T-helper 17 cell (primary cell): ENCODE measurements at places on chromosomes 7 and 10.

- DNase-seq, result no peak
- H3K27ac ChIP-seq, result no peak overlapping the region
- H3K36me3 ChIP-seq, result no peaks in the 10 kb centered on the region
- no peaks in the 10 kb centered on the region for H3K27me3 ChIP-seq
- peaks cover 17% of the 10 kb centered on the region for H3K4me1 ChIP-seq
Measured at GRCh38 chr10:7403620-7404019, 7.2 kb downstream of the SFMBT2 start.

DNA sequence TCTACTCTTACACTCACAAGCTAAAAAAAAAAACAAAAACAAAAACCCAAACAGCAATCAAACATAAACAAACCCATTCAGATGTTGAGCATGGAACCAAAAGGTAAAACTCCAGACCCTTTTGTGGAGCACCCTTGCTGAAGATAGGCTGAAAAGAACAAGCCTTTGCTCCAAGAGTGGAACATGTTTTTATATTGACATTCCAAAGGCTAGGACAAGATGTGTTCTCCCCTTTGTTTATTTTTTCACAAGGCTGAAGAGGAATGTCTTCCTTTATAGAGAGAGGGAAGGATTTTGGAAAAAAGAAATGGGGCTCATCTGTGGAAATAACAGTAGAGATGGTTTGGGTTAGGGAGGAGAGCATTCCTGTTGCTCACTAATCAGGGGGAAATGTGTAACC lies 87.2 kb upstream of the ELMO1 start:
- peaks cover 33% of the 10 kb centered on the region for H3K27me3 ChIP-seq
- no peaks in the 10 kb centered on the region for H3K36me3 ChIP-seq
- H3K4me1 ChIP-seq, result no peaks in the 10 kb centered on the region
- no peak overlapping the region for H3K4me3 ChIP-seq

DNA sequence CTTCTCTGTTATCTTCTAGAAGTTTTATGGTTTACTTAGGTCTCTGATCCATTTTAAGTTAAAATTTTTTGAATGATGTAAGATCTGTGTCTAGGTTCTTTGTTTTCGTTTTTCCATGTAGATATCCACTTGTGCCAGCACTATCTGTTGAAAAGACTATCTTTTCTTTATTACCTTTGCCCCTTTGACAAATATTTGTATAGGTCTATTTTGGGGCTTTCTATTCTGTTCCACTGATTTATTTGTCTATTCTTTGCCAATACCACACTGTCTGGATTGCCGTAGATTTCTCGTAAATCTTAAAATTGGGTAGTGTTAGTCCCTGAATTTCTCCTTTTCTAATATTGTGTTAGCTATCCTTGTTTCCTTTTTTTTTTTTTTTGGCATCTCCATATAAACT lies 71.4 kb upstream of the PDSS1 start:
- H3K27me3 ChIP-seq, result peaks cover 65% of the 10 kb centered on the region
- H3K4me1 ChIP-seq, result peaks cover 4% of the 10 kb centered on the region
- H3K27ac ChIP-seq, result no peak overlapping the region
- H3K4me3 ChIP-seq, result no peak overlapping the region

DNA sequence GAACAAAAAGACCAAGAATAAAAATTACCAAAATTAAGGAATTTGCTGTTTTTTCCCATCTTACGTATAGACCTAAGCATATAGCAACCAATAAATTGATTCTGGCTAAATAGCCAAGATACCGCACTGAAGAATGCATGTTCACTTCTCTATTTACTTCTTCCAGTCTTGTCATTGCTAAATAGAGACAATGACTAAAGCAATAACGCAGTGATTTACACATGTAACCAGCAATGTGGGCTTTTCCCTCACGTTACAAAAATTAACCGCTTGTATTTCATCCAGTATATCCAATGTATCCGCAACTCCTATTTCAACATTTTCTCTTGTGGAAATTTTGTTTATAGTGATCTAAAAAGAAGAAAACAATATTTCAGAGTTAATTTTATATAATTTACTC lies 5.6 kb downstream of the TMEM168 start:
- no peaks in the 10 kb centered on the region for H3K27me3 ChIP-seq
- no peak overlapping the region for H3K27ac ChIP-seq
- peaks cover 48% of the 10 kb centered on the region for H3K4me1 ChIP-seq

DNA sequence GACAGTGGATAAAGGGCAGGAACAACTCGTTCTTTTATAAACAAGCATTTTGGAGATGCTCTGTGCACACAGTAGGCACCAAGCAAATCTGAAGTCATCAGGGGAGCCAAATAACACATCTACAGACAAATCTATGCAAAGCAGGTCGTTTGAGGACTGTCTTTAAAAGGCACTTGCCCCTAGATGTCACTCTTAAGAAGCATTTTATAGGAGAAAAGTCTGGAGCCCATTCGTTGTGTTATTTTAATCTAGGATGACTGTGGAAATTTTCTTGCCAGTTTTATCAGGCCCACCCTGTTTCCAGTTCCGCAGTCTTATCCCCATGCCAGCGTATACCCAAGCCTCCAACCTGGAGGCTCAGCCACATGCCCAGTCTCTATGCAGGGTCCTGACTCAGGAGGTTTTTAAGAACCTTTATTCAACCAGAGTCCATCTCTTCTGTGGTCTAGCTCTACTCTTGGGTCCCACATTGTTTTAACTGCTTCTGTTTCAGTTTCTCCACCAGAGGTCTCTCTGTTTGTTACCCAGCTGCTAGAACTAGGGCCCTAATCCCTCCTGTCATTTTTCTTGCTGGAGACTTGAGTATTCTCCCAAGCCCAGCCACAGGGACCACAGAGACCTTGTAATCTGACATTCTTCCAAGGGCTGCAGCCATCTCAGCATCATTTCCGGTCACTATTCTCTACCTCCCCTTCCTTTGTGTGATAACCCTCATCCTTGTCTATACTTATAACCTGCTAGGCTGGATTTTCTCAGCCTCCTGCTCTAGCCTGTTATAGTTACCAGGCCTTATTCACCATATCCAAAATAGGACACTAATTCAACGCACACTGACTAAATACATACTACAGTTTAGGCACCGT lies 26.7 kb downstream of the PIK3CG start:
- no peaks in the 10 kb centered on the region for H3K27me3 ChIP-seq
- H3K4me1 ChIP-seq, result peaks cover 14% of the 10 kb centered on the region
- peaks cover 25% of the 10 kb centered on the region for H3K36me3 ChIP-seq
- H3K27ac ChIP-seq, result no peak overlapping the region

DNA sequence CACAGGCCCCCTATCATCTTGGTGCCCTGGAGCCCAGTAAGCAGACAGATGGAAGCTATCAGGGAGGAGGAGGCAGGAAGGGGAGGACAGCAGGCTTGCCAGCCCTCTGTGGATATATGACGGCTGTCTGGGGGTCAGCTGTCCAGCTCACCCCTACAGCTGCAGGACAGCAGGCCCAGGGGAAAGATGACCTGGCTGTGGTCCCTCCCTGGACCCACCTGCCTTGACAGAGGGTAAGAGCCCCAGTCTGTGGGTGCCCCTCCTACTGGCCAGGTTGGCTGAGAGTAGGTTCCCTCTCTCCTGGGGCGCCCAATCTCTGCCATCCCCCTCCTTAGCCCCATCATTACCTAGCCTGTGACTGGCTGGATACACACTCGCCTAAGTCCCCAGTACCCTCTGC lies 62.5 kb downstream of the C10orf143 start:
- H3K27me3 ChIP-seq, result peaks cover 32% of the 10 kb centered on the region
- no peaks in the 10 kb centered on the region for H3K4me1 ChIP-seq
- H3K27ac ChIP-seq, result no peak overlapping the region
- H3K4me3 ChIP-seq, result no peak overlapping the region
- DNase-seq, result no peak
